ENCODE measurements at places on chromosomes 2 and 18. TPM values are rescaled to one million over a fixed set of nuclear protein-coding genes. Genes with fewer than 3 reads are reported as not detected.

- no peak overlapping the region for H3K27ac ChIP-seq
- H3K36me3 ChIP-seq: no peaks in the 10 kb centered on the region
- H3K4me3 ChIP-seq: no peak overlapping the region
- no peak for DNase-seq
These were observed 10.3 kb upstream of the CIB4 start for GRCh38 chr2:26651470-26651771.

DNA sequence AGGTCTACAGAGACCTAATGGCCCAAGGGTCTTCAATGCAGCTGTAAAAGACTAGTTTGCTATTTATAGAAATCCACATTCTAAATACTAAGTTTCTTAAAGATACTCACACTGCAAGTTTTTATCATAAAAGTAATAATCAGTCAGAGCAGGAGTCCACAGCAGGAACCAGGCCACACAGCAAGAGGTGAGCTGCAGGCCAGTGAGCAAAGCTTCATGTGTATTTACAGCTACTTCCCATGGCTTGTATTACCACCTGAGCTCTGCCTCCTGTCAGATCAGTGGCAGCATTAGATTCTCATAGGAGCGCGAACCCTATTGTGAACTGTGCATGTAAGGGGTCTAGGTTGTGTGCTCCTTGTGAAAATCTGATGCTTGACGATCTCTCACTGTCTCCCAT, 6.7 kb upstream of the SCN9A start:
- no peak for DNase-seq
- H3K36me3 ChIP-seq: no peaks in the 10 kb centered on the region
- H3K4me1 ChIP-seq: no peaks in the 10 kb centered on the region
- no peak overlapping the region for H3K4me3 ChIP-seq
- no peak overlapping the region for H3K27ac ChIP-seq

Gene B3GNT7
- total RNA-seq: 0.30 TPM

- H3K27me3 ChIP-seq: no peaks in the 10 kb centered on the region
- H3K4me1 ChIP-seq: peaks cover 4% of the 10 kb centered on the region
- no peak overlapping the region for H3K27ac ChIP-seq
These were observed 31.2 kb upstream of the EDAR start for GRCh38 chr2:109020217-109020637.

Gene GTF3C2
- 89.9 TPM for total RNA-seq

GRCh38 chr2:124018890-124019289, 6.2 kb upstream of the CNTNAP5 start:
- no peaks in the 10 kb centered on the region for H3K4me1 ChIP-seq
- H3K27me3 ChIP-seq: no peaks in the 10 kb centered on the region
- H3K36me3 ChIP-seq: no peaks in the 10 kb centered on the region
- no peak overlapping the region for H3K27ac ChIP-seq
- DNase-seq: no peak
- no peak overlapping the region for H3K4me3 ChIP-seq

- no peak overlapping the region for H3K27ac ChIP-seq
- no peaks in the 10 kb centered on the region for H3K4me1 ChIP-seq
- H3K4me3 ChIP-seq: no peak overlapping the region
- H3K36me3 ChIP-seq: no peaks in the 10 kb centered on the region
- DNase-seq: no peak
These were observed 705.3 kb downstream of the SOCS6 start for GRCh38 chr18:70994116-70994515.

- H3K36me3 ChIP-seq: no peaks in the 10 kb centered on the region
- H3K27me3 ChIP-seq: no peaks in the 10 kb centered on the region
- H3K4me1 ChIP-seq: no peaks in the 10 kb centered on the region
These were observed 80.1 kb upstream of the ARL5A start for GRCh38 chr2:151908204-151908882.

- no peak overlapping the region for H3K27ac ChIP-seq
- no peaks in the 10 kb centered on the region for H3K36me3 ChIP-seq
- H3K27me3 ChIP-seq: no peaks in the 10 kb centered on the region
- peaks cover 18% of the 10 kb centered on the region for H3K4me1 ChIP-seq
- DNase-seq: no peak
These were observed 5.0 kb downstream of the EIF2AK3 start for GRCh38 chr2:88622307-88622706.

GRCh38 chr2:44926957-44927356, 14.5 kb upstream of the SIX3 start:
- no peaks in the 10 kb centered on the region for H3K4me1 ChIP-seq
- peaks cover 22% of the 10 kb centered on the region for H3K27me3 ChIP-seq
- no peaks in the 10 kb centered on the region for H3K36me3 ChIP-seq
- no peak overlapping the region for H3K27ac ChIP-seq

Measured in T-cell (primary cell).